ENCODE measurements at places on chromosomes 16 and 17. TPM values are rescaled to one million over a fixed set of nuclear protein-coding genes. Genes with fewer than 3 reads are reported as not detected.

DNA sequence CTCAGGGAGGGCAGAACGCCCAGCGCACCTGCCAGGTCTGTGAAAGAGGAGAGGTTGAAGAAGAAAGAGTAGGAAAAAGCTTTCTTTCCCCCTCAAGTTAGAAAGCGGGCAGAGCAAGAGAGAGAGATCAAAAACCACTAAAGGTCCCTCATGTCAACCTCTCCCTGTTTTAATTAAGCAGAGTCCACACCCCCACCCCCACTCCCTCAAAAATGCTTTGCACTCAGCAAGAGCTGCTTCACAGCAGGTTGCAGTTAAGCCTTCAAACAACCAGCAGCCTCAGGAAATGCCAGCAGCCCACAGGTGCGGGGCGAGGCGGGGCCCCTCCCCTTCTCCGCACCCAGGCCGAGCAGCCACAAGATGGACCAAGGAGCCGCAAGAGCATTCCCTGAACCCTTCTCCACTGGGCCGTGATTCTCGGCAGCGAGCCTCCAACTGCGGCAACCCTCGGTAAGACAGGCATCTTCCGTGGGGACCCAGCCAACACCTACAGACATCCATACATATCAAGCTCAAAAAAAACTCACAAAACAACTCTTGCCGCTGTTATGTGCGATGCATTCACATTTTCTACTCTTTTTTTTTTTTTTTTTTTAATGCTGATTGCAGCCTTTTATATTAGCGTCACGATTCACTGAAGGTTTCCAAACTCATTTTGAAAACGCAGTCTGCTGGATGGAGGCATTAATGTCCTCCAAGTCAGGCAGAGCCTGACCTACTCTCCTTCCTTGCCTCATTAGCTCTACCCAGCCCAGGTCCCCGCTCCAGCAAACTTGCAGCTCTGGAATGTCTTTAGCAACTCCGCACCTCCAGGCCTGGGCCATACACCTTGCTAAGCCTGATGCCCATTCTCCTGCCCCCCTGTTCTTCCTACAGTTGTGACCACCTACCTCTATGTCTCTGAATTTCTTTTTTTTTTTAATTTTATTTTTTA lies 66.1 kb downstream of the AXIN2 start:
- peaks cover 7% of the 10 kb centered on the region for H3K27me3 ChIP-seq
- H3K36me3 ChIP-seq: no peaks in the 10 kb centered on the region
- no peak for DNase-seq

The PTGES3L gene
- total RNA-seq: 1.6 TPM

DNA sequence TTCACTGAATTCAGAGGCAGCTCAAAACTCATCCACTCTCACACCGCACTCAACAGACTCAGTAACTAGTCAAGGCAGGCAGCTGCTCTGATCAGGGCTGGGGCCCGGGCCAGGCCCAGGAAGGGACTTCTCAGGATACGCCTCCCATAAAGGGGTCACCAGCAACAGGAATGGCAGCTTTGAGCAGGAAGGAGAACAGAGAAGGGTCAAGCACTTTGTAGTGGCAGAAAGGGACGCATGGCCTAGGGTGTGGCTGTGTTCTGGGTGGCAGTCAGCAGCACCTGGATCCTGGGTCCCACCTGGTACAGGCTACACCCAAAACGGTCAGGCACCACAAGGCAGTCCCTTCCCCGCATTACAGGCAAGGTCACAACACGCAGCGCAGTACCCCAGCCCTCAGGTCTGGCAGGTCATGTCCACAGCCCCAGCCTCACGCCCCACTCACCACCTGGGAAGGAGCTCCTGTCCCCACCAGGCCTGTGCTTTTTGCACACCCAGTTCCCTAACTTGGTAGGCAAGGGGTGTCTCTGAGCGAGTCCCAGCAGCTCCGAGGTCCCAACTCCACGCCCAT lies 99.7 kb downstream of the ZNF778 start:
- H3K36me3 ChIP-seq: peaks cover 47% of the 10 kb centered on the region
- peak overlapping the region; percentile 77 for H3K4me3 ChIP-seq
- peaks cover 88% of the 10 kb centered on the region for H3K4me1 ChIP-seq
- no peak for DNase-seq

GRCh38 chr17:41684035-41684434 lies 4.7 kb upstream of the EIF1 start:
- no peak overlapping the region for H3K27ac ChIP-seq
- DNase-seq: no peak
- peaks cover 10% of the 10 kb centered on the region for H3K4me1 ChIP-seq
- peaks cover 3% of the 10 kb centered on the region for H3K36me3 ChIP-seq
- no peak overlapping the region for H3K4me3 ChIP-seq

GRCh38 chr17:22717211-22717610 lies 1024.9 kb downstream of the KCNJ18 start:
- H3K27ac ChIP-seq: no peak overlapping the region
- DNase-seq: no peak
- no peaks in the 10 kb centered on the region for H3K27me3 ChIP-seq
- no peak overlapping the region for H3K4me3 ChIP-seq

DNA sequence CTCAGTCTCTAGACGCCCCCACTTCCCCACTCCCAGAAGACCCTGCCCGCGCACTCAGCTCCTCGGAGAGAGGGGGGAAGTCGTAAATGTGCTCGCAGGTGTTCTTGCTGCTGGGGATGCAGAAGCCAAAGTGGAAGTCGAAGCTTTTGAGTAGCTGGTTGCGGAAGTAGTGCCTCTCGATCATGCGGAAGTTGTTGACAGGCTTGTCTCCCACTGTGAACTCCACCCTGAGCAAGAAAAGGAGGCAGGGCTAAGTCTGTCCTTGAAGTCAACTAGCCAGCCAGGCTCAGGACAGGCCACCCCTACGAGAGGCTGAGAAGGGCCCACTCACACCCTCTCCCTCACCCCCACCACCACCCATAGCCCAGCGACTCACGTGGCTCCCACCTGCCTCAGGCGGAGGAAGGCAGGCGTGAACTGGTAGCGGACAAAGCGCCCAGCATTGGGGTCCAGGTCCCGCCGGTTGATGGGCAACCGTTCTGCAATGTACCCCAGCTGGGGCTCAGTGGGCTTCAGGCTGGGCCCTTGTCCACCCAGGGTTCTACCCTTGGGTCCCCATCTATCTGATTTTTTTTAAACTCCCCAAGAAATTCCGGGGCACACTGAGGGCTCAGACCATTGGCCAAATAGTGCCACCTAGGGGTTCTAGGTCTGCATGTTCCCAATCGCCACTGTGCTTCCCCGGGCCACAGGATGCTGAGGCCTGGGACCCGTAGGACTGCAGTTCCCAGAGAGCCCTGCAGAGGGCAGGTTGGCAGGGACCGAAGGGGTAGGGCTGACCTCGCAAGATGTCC lies 4.6 kb downstream of the UNC119 start:
- H3K27ac ChIP-seq: no peak overlapping the region
- H3K36me3 ChIP-seq: no peaks in the 10 kb centered on the region
- peaks cover 38% of the 10 kb centered on the region for H3K4me1 ChIP-seq
- DNase-seq: peak; percentile 69
- H3K27me3 ChIP-seq: peaks cover 1% of the 10 kb centered on the region

The TMEM235 gene
- not detected for total RNA-seq

The EFNB3 gene
- 0.04 TPM for total RNA-seq

DNA sequence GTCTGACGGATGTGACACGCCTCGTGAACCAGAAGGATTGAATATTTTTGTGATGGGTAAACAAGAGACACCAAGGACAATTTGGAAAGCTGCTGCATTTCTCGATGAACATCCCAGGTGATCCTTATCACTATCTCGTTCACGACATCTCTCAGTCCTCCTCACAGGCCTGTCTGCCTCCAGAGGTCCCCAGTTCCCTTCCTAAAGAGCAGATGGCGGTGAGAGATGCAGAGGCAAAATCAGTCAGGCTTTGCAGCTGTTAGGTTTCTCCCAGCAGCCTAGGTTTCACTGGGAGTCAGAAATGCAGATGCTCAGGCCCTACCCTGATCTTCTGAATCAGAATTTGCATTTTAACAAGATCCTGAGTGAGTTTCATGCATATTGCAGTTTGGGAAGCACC lies 23.6 kb downstream of the SCPEP1 start:
- H3K27me3 ChIP-seq: no peaks in the 10 kb centered on the region
- DNase-seq: no peak
- no peak overlapping the region for H3K4me3 ChIP-seq
- H3K27ac ChIP-seq: no peak overlapping the region
- peaks cover 5% of the 10 kb centered on the region for H3K4me1 ChIP-seq

- peaks cover 4% of the 10 kb centered on the region for H3K4me1 ChIP-seq
- H3K27me3 ChIP-seq: peaks cover 15% of the 10 kb centered on the region
These were observed 1.8 kb downstream of the LCAT start for GRCh38 chr16:67942200-67942509.

DNA sequence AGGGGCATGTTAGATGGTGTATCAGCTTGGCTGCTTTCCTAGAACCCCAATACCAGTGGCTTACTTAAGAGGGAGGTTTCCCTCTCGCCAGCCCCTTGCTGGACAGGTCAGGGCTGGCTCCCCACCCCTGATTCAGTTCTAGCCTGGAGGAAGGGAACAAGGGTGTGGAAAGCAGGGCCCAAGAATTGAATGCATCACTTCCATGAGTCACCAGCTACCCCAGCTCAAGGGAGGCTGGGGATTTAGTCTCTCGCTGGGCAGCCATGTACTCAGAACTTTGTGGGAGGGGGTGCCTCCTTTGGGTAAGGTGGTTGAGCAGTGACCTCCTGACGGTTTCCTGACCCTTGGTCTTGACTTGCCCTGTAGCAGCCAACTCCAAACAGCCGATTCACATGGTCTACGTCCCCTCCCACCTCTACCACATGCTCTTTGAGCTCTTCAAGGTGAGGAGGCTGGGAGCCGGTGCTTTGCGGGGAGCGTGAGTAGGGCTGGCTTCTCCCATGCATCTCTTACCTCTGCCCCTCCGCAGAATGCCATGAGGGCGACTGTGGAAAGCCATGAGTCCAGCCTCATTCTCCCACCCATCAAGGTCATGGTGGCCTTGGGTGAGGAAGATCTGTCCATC lies 12.8 kb downstream of the PDK2 start:
- peak; percentile 55 for DNase-seq
- no peaks in the 10 kb centered on the region for H3K36me3 ChIP-seq
- H3K27me3 ChIP-seq: peaks cover 1% of the 10 kb centered on the region
- H3K27ac ChIP-seq: peak overlapping the region; percentile 53

The NACA2 gene
- not detected for total RNA-seq

The TPPP3 gene
- not detected for total RNA-seq

- H3K27me3 ChIP-seq: no peaks in the 10 kb centered on the region
- H3K4me3 ChIP-seq: peak overlapping the region; percentile 60
- peak; percentile 84 for DNase-seq
- H3K4me1 ChIP-seq: peaks cover 63% of the 10 kb centered on the region
- peak overlapping the region; percentile 83 for H3K27ac ChIP-seq
These were observed 50.0 kb downstream of the VAC14 start for GRCh38 chr16:70750893-70751467.

DNA sequence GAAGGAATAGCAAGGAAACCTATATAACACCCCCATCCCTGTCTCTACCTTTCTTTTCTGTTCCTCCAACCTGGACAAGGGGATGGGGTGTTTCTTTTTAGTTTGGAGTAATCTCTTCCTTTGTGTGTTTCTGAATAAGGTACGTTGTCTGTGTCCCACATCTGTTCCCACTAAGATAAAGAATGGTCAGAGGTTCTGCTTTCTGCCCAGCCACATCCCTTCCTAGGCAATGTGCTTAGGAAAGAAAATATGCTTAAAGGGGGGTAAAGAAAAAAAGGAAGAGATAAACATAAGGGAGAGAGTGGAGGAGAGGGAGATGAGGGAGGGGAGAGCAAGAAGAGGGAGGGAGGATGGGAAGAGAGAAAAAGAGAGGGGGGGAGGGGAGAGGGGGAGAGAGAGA lies 35.1 kb downstream of the SLC6A2 start:
- no peak for DNase-seq
- no peaks in the 10 kb centered on the region for H3K4me1 ChIP-seq
- H3K4me3 ChIP-seq: no peak overlapping the region
- peaks cover 16% of the 10 kb centered on the region for H3K27me3 ChIP-seq
- H3K27ac ChIP-seq: no peak overlapping the region

GRCh38 chr17:2239882-2240430 lies 63.6 kb downstream of the SMG6 start:
- peak; percentile 88 for DNase-seq
- peaks cover 17% of the 10 kb centered on the region for H3K36me3 ChIP-seq
- H3K27ac ChIP-seq: peak overlapping the region; percentile 90
- H3K4me3 ChIP-seq: peak overlapping the region; percentile 56
- H3K27me3 ChIP-seq: peaks cover under 1% of the 10 kb centered on the region
